T-helper 22 cell (primary cell): ENCODE measurements at places on chromosomes 3 and 15.

DNA sequence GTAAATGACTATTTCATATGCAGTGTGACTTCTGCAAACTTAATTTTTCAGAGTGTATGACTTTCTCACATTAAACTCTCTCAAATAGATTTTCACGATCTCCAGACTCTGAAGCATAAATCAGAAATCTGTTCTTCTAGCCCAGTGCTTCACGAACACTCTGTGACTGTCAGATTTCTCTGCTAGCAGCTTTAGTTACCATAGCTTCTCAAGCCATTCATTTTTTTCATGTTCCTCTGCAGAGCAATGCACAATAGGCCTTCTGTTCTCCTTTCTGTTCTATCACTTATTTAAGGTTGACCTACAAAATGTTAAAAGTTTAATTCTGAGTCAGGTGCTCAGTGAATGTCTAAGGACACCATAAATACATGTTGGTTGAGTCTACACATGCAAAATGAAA is 1102.2 kb downstream of the TUSC7 start:
- no peak for DNase-seq

- DNase-seq, result no peak
Observed at GRCh38 chr3:30006111-30006510, 600.3 kb upstream of the TGFBR2 start.

- DNase-seq, result peak; percentile 2
Observed at GRCh38 chr15:90530250-90531051, 728 bp downstream of the CRTC3 start.

DNA sequence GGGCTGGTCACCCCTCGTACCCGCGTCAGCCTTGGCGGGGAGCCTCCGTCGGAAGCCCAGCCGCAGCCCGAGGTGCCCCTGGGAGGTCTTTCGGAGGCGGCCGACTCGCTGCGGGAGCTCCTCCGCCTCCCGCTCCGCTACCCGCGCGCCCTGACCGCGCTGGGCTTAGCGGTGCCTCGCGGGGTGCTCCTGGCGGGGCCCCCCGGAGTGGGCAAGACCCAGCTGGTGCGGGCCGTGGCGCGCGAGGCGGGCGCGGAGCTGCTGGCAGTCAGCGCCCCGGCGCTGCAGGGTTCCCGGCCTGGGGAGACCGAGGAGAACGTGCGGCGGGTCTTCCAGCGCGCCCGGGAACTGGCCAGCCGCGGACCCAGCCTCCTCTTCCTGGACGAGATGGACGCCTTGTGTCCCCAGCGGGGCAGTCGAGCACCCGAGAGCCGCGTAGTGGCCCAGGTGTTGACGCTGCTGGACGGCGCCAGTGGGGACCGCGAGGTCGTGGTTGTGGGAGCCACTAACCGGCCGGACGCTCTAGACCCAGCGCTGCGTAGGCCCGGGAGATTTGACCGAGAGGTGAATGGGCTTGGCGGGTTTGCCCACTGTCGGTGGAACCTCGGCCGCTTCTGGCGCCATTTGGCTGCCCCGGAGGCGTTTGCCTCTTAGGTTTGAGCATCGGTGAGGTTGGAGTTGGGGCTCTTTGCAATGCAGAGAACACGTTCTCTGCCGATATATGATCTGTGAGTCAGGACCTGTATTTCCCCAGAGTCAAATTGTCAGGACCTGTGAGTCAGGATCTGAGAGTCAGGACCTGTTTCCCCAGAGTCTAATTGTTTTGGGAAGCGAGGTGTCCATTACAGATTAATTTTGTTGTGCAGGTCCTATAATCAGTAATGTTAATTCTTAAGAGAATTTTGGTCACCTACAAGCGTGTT is 24.9 kb upstream of the GATM start:
- no peak for DNase-seq

- no peak for DNase-seq
Observed at GRCh38 chr15:43346305-43346704, 15.9 kb upstream of the LCMT2 start.

DNA sequence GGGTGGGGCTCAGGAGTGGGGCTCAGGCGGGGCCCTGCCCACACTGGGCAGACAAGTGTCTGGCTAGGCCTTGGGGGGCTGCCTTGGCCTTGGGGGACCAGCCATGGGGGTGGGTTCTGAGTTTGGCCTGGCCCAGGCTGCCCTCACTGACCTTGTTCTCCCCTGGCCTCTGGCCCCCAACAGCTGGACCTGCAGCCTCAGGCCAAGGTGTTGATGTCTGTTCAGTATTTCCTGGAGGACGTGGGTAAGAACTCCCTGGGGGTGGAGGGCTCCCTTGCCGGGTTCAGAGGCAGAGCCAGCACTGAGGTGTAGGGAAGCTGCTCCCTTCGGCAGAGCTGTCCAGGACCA is 20.0 kb downstream of the PRKCD start:
- no peak for DNase-seq

- DNase-seq, result no peak
Observed at GRCh38 chr3:169627789-169628188, 35.7 kb downstream of the MECOM start.

- no peak for DNase-seq
Observed at GRCh38 chr15:49343546-49343945, 79.5 kb upstream of the FGF7 start.

DNA sequence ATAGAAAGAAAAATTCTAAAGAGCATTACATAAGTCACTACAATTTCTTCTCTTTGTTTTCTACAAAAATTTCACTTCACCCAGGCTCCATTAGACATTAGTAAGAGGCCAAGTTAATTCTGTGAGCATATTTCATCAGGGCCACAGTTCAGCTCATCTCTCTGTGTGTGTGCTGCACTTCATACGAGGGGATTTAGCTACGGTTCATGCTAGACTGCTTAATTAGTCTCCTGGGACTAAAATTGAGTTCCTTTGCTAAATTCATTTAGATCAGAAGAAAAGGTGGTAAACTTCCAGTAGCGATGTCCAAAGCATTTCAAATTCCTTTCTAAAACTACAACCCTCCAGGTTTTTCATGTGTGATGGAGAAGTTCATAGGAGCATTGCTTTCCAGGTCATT is 83.1 kb upstream of the SETMAR start:
- no peak for DNase-seq

DNA sequence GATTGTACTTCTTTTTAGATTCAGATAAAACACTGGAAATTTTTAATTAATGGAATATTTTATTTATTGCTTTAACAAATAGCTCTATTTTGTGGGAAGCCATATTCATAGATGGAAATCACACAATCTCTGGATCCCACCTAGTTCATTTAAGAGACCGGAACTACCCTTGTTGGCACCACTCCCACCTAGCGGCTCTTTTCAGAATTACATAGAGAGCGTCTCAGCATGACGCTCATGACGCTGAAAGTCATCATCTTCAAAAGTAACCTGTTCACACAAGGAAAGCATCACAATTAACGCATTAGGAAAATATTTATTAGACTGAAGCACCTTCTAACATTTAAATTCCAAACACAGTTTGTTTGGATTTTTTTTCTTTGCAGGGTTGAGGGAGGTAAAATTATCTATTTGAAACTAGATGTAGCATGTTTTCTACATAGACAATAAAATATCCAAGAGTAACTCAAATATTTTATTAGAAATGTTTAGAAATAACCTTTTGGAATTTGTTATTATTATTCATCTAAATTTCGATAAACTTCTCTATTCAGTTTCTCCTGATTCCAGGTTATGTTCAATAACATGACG is 214.9 kb upstream of the ARRDC4 start:
- DNase-seq, result no peak

DNA sequence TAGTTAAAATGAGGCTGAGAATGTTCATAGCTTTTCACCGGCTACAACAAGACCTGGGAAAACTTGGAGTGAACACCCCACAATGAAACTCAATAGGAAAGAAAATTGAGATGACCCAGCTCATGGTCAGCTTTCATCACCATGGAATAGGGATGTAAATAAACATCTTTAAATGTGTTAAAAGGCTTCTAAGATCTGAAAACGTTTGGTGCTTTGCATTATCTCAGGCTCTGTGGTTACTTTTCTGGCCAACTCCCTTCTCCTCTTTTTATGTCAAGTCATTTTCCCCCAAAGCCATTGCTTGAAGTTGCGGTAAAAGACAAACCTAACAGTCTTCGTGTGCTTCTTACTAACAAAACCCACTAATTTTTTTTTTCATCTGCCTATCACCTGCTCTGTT is 195.8 kb downstream of the MECOM start:
- no peak for DNase-seq

DNA sequence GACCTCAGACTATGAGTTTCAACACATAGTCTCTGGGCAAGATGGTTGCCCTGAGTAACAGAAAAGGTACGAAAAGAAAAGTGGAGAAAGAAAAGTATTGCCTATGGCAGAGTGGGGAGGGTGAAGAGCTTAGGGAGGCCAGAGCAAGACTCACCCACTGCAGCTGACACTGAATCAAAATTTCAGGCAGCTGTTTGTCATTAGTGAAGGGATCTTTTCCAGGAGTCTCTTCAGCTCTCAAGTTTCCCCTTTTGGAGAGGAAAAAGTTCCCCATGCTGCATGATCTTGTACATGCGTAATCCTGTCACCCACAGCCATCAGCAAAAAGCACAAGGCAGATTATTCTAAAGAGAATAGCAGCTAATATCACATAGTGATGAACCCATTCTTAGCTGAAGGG is 616.9 kb upstream of the GBE1 start:
- no peak for DNase-seq

DNA sequence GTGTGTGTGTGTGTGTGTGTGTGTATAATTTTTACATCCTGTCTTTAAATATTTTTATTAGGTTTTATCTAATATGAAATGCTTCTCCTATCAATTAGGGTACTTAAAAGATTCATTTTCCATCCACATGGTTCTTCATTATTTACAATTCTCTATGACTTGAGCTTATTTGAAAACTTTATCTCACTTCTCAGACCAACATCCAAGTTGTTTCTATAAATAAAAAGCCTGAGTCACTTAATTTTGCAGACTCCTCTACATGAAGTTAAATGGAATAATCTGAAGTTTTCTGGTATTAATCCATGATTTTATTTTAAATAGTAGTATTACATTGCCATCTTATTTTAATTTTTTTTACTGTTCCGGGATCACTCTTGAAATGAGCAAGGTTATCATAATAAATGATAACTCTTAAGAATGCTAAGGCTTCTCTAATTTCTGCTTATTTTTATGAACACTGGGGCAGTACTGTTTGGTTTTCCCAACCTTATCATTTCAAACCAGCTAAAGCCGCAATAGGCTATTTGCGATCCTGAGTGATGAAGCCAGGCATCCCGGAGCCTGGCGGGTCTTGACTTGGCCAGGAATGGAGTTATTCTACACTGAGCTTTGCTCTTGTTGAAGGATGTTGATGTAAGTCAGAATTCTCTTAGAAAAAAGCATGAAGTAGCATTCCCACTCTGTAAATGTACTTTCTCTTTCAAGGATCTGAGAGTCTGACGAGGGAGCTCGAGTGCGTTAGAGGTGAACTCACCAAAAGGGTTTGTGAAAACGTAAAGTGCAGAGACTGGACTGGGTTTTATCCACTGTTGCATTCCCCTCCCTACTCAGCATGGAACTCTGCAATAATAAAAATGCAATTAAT is 220.2 kb upstream of the LRTM1 start:
- no peak for DNase-seq

GRCh38 chr15:67331676-67332075 is 77.1 kb downstream of the IQCH start:
- DNase-seq, result no peak

- no peak for DNase-seq
Observed at GRCh38 chr15:34665498-34666116, 82.2 kb upstream of the GOLGA8B start.

GRCh38 chr3:183265157-183265642 is 12.1 kb downstream of the B3GNT5 start:
- DNase-seq, result no peak

GRCh38 chr15:67979281-67979680 is 74.8 kb upstream of the PIAS1 start:
- no peak for DNase-seq

DNA sequence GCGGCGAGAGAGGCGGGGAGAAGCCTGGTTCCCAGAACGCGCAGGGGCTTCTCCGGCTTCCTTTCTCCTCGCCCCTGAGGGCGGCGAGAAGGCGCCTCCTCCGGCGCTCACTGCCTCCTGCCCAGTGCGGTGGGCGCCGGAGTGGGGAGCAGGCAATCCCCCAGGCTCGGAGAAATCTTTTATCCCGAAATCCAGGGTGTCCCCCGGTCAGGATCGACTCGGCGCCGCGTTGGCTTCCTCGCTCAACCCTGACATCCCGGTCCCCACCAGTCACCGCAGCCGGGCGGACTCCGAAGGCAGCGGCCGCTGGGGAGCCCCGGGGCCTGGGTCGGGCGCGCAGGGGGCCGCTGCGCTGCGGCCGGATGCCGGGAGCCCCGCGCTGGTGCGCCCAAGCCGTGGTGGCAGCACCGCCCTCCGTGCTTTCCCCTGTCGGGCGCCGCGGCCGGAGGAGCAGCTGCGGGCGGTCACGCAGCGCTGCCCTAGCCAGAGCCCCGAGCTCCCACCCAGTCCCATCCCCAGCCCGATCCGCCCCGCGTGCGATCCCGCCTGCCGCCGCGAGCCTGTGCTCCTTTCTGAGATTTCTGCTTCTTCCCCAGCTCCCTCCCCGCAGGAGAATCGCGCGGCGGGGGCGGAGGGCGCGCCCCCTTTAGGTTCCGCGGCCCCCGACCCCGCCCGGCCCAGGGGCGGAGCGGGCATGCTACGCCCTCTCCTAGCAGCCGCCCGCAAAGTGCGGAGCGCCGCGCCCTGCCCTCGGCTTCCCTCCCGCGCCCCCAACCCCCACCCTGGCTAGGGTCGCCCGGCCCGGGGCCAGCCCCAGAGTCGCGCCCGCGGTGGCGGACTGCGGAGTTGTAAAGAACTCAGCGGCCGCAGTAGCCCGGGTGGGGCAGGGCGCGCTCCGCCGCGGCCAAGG is 683 bp upstream of the CACNA2D3 start:
- no peak for DNase-seq

GRCh38 chr3:87796137-87796842 is 262.5 kb downstream of the CGGBP1 start:
- DNase-seq, result no peak

GRCh38 chr15:70033109-70033508 is 64.6 kb downstream of the TLE3 start:
- no peak for DNase-seq

- DNase-seq, result no peak
Observed at GRCh38 chr3:119352863-119353527, 58.8 kb downstream of the ARHGAP31 start.

- no peak for DNase-seq
Observed at GRCh38 chr3:174869448-174869847, 10.3 kb downstream of the NAALADL2 start.

- no peak for DNase-seq
Observed at GRCh38 chr15:77557144-77557543, 75.6 kb downstream of the LINGO1 start.

- DNase-seq, result no peak
Observed at GRCh38 chr3:176794406-176794805, 402.9 kb downstream of the TBL1XR1 start.

DNA sequence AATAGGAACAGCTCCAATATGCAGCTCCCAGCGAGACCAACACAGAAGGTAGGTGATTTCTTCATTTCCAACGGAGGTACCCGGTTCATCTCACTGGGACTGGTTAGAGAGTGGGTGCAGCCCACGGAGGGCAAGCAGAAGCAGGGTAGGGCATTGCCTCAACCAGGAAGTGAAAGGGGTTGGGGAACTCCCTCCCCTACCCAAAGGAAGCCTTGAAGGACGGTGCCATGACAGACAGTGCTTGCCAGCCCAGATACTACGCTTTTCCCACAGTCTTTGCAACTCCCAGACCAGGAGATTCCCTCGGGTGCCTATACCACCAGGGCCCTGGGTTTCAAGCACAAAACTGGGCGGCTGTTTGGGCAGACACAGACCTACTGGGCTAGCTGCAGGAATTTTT is 576.9 kb upstream of the NECTIN3 start:
- DNase-seq, result no peak
